ENCODE measurements at places on chromosomes 13 and 19.
A peak's percentile ranks its signal among the peaks of the same experiment; 100 is the strongest.

- no peak for DNase-seq
Observed at GRCh38 chr19:4877753-4878490, 10.5 kb upstream of the PLIN3 start.

DNA sequence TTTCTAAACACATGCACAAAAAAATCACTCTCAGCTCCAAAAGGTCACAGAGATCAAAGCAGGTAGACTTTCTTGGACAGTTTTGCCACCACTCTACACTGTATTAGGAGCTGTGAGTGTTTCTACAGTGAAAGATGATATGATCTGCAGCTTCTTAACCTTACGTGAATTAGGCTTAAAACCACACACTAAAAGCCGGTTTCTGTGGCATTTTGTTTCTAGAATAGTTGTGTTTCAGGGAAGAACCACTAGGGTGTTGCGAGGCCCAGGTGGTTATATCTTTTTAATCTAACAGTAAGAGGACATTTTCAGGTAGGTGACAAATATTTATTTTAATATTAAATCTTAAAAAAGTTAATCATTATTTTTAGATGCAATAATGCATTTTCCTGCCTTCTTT, 216.4 kb downstream of the KLF5 start:
- DNase-seq, result no peak

DNA sequence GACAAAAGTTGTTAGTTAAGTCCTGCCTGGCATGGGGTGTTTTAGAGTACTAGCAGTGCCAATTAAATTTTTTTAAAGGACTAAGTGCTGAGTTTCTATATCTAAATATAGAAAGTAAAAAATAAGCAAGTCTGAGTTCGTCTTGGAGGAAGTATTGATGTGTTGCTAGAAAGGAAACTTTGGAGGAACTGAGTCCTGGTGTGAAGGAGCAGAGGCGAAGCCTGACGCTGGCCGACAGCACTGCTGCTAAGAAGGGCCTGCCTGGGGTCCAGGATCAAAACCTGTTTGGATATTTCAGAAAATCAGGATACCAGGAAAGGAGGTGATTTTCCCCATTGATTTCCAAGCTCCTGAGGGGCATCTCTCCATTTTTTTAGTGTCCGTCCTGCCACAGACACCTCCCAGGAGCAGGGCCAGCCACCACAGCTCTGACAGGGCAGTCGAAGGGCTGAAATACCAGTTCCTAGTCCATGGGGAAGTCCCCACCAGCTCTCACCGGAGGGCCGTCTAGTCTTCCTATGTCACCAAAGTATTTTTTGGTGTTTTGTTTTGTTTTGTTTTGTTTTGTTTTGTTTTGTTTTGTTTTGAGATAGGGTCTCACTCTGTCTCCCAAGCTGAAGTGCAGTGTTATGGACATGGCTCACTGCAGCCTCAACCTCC, 38.2 kb upstream of the NPAS1 start:
- no peak for DNase-seq

DNA sequence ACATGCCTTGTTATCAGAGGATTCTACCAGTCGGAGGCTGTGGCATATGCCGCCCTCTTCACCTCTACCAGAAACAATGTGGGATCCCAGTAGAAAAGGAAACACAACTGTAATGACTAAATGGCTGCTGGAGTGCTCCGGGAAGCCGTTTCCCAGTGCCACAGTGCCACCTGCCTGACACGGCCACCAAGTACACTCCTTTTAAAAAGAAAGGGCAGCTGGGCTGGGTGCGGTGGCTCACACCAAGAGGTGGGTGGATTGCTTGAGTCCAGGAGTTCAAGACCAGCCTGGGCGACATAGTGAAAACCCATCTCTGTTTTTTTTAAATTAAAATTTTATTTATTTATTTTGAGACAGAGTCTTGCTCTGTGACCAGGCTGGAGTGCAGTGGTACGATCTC, 67.3 kb downstream of the TRPM4 start:
- DNase-seq, result no peak

DNA sequence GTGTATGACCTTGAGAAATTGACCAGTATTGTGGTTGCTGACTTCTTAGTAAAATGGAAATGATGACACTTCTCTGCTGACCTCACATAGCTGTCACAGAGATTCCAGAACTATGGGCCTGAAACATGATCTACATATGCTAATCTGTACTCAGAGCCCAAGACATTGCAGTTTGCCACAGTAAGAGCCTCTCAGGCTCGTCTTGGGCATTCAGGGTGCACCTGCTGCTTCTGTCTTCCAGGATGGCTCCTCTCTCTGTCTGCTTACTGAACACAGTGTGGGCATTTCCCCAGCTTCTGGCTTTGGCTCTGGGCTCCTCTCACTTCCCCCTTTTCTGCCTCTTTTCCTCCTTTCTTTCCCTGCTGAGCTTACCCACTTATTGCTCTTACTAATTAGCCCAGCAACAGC, 22.3 kb upstream of the SLC46A3 start:
- no peak for DNase-seq

GRCh38 chr13:101291206-101291605, 125.1 kb downstream of the NALCN start:
- no peak for DNase-seq

DNA sequence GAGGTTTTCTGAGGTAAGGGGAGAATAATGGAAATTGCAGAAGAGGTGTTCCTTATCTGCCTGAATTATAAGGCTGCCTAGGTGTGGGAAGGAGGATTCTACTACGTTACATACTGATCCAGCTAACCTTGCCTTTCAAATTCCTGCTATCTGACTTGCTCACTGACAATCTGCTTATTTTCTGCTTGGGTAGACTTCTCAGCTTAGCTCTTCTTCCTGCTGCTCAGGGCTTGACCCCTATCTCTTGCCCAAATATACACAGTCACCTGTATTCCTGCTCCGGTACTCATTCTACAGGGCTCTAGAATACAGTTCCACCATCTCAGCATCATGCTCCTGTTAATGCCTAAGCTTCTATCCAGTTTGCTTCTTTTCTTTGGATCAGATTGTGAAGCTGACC, 1607.6 kb downstream of the OLFM4 start:
- no peak for DNase-seq

- DNase-seq, result no peak
Observed at GRCh38 chr19:3978145-3978544, 7.1 kb downstream of the EEF2 start.

DNA sequence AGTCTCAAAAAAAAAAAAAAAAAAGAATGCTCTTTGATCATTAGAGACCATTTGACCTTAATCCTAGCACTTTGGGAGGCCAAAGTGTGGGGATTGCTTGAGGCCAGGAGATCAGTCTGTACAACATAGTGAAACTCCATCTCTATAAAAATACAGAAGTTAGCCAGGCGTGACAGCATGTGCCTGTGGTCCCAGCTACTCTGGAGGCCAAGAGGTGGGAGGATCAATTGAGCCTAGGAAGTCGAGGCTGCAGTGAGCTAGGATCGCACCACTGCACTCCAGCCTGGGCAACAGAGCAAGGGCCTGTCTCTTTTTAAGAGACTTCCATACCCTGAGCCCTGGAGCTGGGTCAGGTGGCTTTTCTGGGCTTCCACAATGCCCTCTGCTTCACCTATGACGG, 11.5 kb upstream of the COLGALT1 start:
- no peak for DNase-seq

DNA sequence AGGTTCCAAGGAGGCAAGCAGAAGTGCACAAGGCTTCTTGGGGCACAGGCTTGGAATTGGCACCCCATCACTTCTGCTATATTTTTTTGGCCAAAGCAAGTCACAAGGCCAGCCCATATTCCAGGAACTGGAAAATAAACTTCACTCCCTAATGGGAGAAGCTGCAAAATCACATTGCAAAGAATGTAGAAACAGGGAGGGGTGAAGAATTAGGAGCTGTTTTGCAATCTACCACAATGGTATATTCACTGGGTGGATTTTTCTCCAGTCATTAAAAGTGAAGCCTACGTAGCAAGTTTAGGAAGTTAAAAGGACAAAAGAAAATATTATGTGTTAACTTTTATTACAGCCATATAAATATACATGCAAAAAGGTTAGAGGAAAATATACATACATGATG, 464.8 kb downstream of the COG6 start:
- peak; percentile 64 for DNase-seq

DNA sequence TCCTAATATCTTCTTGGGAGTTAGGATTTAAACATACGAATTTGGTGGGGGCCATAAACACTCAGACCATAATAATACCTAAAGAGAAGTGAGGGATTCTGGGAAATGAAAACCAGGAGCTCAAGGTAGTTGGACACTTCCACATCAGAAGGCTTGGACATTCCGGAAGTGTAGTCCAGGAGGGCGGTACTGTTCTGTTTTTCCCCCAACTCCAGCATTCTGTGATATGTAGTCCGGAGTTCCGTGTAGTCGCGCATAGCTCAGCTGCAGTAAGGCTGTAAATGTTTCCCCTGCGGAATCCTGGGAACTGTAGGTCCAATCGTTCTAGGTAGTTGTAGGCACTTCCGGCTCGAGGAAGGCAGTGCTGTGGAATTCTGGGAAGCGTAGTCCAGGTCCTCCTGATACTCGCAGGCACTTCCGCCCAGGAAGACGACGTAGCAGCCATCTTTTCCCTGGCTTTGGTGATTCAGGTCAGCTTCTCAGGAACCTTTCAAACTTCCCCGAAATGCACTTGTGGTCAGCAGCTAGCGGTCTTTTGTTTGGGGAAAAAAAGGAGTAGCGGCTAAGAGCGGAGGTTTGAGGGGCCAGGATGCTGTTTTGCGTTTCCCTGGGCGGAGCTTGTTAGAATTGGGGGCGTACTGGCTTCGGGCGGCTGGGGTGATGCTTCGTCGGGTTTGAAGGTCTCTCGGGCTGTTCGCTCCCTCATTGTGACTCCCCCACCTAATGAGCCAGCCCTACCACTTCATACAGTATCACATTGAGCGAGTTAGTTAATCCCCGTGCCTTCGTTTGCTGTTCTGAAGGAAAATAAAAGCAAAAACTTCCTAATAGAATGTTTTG, at the start of gene ZNF226:
Gene ZNF226, plus strand, starts transcription at position 428 of the 840 bp plus-strand sequence. CDS start 4,981 bp downstream, outside the sequence.
- peak; percentile 99 for DNase-seq

DNA sequence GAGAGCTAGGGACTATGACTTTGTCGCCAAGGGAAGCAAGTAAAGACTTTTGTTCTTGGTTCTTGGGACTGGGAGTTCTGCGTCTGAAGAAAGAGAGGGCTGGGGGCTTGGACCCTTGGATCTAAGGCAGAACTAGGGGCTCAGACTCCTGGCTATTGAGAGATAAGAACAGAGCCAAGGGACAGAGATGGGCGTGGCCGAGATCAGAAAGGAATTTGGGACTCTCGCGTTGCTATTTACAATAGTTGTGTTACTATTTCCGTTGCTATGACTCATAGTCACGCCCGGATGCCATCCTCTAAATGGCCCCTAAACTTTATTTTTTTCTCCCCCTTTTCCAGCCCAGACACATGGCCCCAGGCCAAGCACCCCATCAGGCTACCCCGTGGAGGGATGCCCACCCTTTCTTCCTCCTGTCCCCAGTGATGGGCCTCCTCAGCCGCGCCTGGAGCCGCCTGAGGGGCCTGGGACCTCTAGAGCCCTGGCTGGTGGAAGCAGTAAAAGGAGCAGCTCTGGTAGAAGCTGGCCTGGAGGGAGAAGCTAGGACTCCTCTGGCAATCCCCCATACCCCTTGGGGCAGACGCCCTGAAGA, 759 bp downstream of the PPP1R15A start:
- DNase-seq, result peak; percentile 92

GRCh38 chr13:99027661-99028425, 50.0 kb upstream of the DOCK9 start:
- DNase-seq, result no peak

DNA sequence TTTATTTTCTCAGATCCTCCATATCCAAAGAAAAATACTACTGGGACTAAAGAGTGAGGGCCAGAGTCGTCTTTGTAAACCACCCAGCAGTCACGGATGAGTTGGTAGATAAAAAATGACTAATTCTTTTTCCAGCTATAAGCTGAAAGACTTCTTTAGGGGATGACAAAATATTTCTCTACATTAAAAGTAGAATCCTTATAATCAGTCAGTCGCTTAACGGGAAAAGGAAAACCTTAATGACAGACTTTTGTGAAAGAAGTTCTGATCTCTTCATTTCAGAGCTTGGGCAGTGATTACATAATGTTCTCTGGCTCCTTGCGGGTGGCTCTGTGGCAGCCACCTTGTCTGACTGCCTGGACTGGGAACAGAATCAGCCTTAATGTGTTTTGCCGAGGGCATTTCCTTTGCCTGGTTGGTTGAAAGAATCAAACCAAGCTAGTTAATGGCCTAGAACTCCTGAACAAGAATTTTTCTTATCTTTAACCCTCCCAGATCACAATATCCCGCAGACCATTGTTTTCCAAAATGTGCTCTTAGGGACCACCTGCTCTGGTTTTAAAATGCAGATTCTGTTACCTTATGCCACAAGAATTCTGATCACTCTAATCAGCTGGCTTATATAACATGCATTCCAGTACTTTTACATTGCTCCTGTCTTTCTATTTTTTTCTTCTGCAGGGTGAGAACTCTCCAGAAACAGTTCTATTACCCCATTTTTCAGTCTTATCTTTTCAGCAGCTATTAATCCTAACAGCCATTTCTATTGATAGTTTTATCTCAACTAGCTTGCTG, 2.5 kb downstream of the ITM2B start:
- DNase-seq, result no peak

DNA sequence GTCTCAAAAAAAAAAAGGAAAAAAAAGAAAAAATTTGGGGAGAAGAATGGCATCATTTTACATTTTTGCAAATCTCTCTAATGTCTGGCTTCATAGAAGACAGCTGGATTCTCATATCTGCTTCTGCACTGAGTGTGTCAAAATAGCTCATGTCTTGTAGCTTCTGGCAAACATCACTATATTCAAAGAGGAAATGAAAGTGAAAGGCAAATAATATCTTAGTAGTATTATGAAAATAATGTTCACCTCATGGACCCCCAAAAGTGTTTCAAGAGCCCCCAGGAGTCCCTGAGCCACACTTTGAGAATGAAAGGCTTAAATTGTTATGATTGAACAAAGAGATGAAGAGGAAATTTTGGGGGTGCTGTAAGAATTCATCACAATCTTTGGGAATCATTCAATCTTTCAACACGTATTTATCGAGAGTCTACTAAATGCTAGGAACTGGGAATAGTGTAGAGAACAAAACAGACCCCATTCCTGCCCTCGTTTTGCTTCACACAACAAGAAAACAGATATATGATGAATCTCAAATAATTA, 1.2 kb upstream of the SLC6A16 start:
- DNase-seq, result no peak

- no peak for DNase-seq
Observed at GRCh38 chr13:23754506-23754905, 134.7 kb downstream of the MIPEP start.

GRCh38 chr19:870963-871401, 11.5 kb downstream of the CFD start:
- DNase-seq, result no peak

GRCh38 chr19:610801-611480, 21.3 kb downstream of the HCN2 start:
- peak; percentile 29 for DNase-seq

DNA sequence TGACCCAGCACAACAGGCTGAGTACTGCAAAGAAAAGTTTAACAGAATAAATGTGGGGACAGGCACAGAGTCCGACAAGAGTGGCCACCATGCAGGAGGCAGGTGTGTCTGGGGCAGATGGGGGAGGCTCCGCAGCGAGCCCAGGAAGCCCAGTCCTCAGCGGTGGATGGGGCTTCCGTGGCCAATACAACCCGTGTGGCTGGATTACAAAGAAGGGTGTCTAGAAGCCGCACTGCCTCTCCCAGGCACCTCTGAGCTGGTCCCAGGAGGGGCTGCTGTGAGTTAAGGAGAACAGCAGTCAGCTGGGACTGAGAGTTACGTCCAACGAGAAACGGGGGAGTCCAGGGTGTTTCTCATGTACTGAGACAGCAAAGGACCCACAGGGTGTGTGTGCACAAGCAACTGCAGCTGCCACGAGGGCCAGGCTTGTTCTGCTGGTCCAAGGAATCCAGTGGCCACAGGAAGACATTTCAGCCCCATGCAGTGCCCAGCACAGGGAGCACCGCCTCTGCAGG, 70.2 kb downstream of the SPACA7 start:
- no peak for DNase-seq

Data from stromal cell of bone marrow (primary cell).